Anterior cingulate cortex (tissue), 58 donors: ENCODE measurements at places on chromosomes 11 and 22.
A peak's percentile ranks its signal among the peaks of the same experiment; 100 is the strongest.

- DNase-seq, result peak; percentile 67
Observed at GRCh38 chr22:46542011-46542985, 4.9 kb upstream of the CELSR1 start.

- DNase-seq, result no peak
Observed at GRCh38 chr11:27512238-27512637, 5.7 kb upstream of the LIN7C start.

DNA sequence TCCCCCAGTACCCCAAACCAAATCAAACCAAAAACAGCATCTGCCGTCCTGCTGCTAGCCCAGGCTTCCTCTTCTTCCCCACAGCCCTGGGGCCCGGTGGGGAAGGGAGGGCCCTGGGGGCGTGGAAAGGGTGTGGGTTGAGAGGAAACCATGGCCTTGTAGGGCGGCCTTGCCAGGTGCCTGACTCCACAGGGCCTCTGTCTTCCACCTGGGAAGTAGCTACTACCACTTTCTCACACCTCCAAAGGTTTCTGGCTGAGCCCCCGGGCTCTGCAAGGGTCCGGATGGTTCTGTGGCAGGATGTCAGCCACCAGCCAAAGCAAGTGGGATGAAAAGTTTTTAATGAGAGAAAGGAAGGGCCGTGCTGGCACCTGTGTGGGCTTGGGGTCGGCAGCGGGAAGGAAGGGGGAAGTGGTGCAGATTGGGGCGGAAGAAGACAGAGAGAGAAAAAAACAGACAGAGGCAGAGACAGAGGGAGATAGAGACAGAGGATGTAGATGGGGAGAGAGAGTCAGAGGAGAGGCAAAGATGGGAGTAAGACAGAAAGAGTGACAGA, 10.5 kb downstream of the TPST2 start:
- DNase-seq, result no peak

- no peak for DNase-seq
Observed at GRCh38 chr22:48414651-48415050, 1413.0 kb downstream of the BRD1 start.

- no peak for DNase-seq
Observed at GRCh38 chr11:77198440-77198849, 70.4 kb downstream of the MYO7A start.

DNA sequence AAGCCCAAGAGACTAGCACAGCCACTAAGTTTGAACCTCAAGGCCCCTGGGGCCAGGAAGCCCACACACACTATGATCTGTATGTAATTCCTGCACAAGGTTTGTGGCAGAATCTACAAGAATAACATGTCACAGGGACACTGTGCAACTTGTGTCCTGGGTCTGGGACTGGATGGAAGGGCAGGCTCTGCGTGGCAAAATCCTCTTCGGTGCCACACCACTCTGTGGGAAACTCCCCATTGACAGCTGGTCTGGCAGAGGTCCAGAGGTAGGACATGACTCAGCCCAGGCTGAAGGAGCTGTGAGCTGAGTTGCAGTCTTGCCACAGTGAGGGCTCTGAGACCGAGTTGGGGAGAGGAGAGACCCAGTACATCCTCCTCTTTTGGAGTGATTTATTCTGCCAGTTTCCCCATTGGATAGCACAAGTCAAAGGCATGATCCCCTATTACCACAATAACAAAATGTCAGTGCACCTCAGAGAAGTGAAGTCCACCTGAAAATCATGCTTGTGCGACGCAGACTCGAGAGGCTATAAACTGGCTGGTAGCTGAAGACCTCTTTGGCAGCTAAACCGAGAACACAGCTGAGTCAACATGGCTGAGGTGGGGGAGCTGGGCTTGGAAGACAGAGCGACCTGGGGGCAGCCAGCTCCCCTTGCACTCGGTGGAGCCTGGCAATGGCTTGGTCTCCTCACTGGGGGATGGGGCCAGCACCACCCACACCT, 23.3 kb upstream of the SERPIND1 start:
- DNase-seq, result no peak
